ENCODE measurements at places on chromosomes 5 and 9.

GRCh38 chr5:11852717-11853087 lies 51.5 kb downstream of the CTNND2 start:
- no peak for DNase-seq

- DNase-seq = no peak
These were observed 164.4 kb upstream of the SLC12A2 start for GRCh38 chr5:127919006-127919796.

DNA sequence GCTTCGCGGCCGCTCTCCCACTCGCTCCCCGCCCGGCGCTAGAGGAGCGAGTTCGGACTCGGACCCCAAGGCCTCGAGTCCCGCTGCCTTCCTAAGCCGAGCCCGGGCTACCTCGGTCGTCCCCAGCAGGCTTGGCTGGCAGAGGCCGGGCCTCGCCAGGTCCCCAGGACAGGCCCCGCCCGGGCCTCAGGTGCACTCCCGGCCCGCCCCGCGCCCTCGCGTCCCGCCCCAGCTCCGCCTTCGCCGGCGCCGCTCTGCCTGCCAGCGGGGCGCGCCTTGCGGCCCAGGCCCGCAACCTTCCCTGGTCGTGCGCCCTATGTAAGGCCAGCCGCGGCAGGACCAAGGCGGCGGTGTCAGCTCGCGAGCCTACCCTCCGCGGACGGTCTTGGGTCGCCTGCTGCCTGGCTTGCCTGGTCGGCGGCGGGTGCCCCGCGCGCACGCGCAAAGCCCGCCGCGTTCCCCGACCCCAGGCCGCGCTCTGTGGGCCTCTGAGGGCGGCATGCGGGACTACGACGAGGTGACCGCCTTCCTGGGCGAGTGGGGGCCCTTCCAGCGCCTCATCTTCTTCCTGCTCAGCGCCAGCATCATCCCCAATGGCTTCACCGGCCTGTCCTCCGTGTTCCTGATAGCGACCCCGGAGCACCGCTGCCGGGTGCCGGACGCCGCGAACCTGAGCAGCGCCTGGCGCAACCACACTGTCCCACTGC lies at the start of gene SLC22A5:
SLC22A5 (plus strand) TSS at position 237 of the 707 bp plus-strand sequence; CDS start at position 500, 263 bp downstream.
- no peak for DNase-seq

DNA sequence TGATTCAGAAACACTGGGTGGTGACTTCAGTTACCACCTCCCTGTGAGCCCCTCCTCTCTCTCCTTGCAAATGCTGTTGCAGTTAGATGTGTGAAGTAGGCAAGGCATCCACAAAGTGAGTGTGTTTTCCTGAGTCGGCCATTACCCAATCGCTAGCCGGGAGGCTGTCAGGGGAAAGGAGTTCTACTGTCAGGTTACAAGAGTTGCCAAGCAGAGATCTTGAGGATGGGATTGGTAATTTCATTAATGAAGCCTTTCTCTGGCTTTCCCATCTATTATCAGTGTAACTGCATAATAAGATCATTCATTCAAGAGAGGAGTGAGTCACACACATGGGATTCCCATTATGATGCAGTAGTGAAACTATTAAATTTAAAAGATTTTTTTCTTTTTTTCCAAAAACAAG lies 106.9 kb downstream of the GLDC start:
- no peak for DNase-seq

DNA sequence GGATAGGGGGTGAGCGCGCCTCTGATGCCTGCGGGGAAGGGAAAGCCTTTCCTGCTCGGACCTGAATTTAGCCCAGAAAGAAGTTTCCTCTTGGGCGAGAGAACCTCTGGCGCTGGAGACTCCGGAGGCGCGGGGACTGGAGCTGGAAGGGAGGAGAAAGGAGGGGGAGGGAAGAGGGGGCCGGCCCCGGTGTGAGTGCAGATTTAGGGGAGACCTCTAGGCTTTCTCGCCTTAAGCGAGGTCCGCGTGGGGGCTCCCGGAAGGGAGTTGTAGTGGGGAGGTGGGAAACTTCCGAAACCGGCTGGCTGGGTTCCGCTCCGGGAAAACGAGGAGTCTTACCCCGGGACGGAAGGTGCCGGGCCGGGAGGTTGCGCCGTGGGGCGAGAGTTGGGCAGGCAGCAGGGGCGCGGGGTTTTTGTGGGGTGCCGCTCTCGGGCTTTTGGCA lies 1.3 kb downstream of the PCSK5 start:
- DNase-seq = no peak

DNA sequence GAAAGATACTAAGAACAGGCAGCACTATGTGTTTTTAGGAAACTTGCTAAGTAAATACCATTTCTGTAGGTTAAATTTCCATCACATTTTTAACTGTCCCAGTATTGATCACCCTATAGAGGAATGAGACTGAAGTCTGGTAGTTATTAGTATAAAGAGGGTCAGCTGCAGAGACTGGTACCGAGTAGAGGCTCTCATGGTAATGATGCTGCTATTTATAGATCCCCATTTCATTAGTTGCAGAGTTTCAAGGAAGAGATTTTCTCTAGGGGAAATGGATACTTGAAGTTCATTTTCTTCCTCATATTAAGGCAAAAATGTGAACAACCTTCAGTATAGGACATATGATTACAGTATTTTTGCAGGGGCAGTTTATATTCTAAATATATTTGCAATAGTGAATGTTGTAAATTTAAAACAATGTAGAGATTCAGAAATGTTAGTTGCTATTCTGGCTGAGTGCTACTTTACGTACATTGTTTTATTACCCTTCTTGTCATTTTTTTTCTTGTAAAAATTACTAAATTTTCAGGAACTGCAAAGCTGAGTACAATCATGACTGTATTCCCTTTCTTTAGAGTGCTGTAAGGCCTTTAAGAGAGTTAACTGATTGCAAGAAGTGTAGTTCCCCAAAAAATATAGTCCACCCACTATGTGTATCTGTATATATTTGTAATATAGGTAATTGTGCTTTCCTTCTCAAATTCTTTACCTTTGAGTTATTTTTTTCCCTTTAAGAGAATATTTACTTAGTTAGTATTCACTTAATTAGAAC lies 14.7 kb downstream of the PBX3 start:
- DNase-seq = no peak

- no peak for DNase-seq
These were observed 10.4 kb upstream of the CXCL14 start for GRCh38 chr5:135589152-135589551.
